ENCODE measurements at places on chromosomes 5 and 9. TPM values are rescaled to one million over a fixed set of nuclear protein-coding genes. Genes with fewer than 3 reads are reported as not detected.

IFNK gene
- not detected for total RNA-seq

GPRIN1 gene
- total RNA-seq, result 1.8 TPM

INSL6 gene
- total RNA-seq, result not detected

PCDHB14 gene
- total RNA-seq, result 2.7 TPM

ST6GALNAC4 gene
- 33.7 TPM for total RNA-seq

TMEM174 gene
- total RNA-seq, result not detected

ZNF658 gene
- total RNA-seq, result 7.4 TPM

FOXD4L5 gene
- under 0.01 TPM for total RNA-seq

NUTM2F gene
- not detected for total RNA-seq

ARHGEF37 gene
- 0.72 TPM for total RNA-seq

Measured in osteoblast (primary cell).